Muscle of arm (tissue), 14 donors: ENCODE measurements at places on chromosomes 1 and 21. TPM values are rescaled to one million over a fixed set of nuclear protein-coding genes. Genes with fewer than 3 reads are reported as not detected.

The SPRR1A gene
- not detected for polyA plus RNA-seq

The SERPINC1 gene
- not detected for polyA plus RNA-seq

The FMO1 gene
- polyA plus RNA-seq, result 4.2 TPM

The RNF207 gene
- polyA plus RNA-seq, result 40.2 TPM

The MAB21L3 gene
- polyA plus RNA-seq, result not detected

The SLC22A15 gene
- polyA plus RNA-seq, result 0.72 TPM

The C1orf185 gene
- not detected for polyA plus RNA-seq

The C1QA gene
- 26.9 TPM for polyA plus RNA-seq

The CD46 gene
- polyA plus RNA-seq, result 124 TPM

The RIPPLY3 gene
- polyA plus RNA-seq, result 0.19 TPM

The ATAD3C gene
- 0.60 TPM for polyA plus RNA-seq

The NEXN gene
- polyA plus RNA-seq, result 185 TPM

The PIP5K1A gene
- 42.2 TPM for polyA plus RNA-seq

The INSRR gene
- not detected for polyA plus RNA-seq

The CELA3A gene
- 0.31 TPM for polyA plus RNA-seq

The GPR37L1 gene
- polyA plus RNA-seq, result 0.04 TPM
